EL (cell line): ENCODE measurements at places on chromosomes 5 and 9.

- DNase-seq, result no peak
These were observed 29.0 kb downstream of the FAT2 start for GRCh38 chr5:151562019-151562707.

GRCh38 chr5:57202811-57203210, 29.0 kb downstream of the GPBP1 start:
- DNase-seq, result no peak

DNA sequence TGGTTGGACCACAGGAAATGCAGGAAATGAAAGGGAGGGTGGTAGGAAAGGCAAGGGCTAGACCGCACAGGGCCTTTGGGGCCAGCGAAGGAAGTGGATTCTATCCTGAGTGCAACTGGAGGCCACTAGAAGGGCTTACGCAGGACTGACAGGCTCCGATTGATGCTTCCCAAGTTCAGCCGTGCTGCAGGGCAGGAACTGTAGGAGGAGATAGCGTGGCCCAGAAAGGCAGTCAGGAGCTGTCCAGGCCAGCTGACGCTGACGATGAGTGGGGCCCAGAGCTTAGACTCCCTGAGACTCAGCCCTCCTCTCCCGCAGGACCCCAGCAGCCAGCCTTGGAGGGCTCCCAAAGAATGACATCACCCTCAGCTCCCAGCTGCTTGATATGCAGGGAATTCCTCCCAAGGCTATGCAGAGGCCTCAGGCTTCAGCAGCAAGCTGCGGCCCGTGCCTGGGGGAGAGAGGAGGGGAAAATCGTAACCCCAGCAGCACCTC, 48.8 kb downstream of the KCNIP1 start:
- DNase-seq, result peak; percentile 91

DNA sequence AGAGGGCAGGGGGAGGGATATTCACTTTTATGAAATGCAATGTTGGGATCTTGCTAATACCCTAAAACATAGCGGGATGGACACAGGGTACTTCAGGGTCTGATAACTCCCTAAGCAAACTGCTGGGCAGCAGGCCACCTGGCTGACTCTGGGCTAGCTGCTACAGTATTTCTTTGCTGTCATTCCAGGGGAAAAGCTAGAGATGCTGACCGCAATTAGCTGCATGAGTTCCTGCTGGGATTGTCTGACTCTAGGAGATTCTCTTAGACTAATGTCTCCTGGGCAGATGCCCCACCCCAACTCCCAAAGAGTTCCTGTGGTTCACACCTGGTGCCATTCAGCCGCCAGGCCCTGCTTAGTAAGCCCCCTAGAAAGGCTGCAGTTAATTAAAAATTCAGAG, 69.9 kb downstream of the PSAT1 start:
- DNase-seq, result no peak

DNA sequence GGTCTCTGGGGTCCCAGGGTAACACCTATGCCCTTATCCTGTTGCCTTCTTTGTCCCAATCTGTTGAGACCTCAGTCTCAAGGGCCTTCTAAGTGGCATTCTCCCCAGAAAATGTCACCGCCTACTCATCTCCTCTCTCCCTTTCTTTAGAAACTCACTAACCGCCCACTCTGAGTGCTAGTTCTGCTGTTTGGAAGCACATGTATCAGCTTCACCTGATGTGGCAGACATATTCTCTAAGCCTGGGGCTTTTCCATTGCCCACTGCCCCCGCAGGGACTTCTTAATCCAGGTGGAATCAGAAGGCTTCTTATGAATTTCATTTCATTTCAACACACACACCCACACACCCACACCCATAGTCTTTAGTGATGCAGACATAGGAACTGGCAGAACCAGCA, 165.1 kb downstream of the ASTN2 start:
- DNase-seq, result no peak

DNA sequence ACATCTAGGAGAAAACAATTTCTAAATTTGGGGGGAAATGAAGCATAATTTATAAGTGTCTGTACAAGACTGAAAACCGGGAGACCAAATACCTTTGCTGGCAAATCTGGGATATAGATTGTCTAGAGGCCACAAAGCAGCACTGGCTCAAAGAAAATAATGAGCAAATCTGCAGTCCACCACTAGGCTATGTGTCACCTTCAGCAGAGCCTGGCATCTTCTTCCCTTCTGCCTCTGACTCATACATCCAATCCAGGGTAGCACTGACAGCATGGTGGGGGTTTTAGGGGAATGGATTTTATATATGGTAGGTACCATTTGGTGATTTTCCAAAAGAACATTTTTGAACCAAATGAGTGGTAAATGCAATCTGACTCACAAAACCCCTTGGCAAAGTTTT, 12.8 kb downstream of the FAM81B start:
- DNase-seq, result no peak

- DNase-seq, result peak; percentile 4
These were observed 16.3 kb downstream of the NMRK1 start for GRCh38 chr9:75071530-75072122.

GRCh38 chr9:5453673-5454072, 3.3 kb downstream of the CD274 start:
- peak; percentile 26 for DNase-seq

DNA sequence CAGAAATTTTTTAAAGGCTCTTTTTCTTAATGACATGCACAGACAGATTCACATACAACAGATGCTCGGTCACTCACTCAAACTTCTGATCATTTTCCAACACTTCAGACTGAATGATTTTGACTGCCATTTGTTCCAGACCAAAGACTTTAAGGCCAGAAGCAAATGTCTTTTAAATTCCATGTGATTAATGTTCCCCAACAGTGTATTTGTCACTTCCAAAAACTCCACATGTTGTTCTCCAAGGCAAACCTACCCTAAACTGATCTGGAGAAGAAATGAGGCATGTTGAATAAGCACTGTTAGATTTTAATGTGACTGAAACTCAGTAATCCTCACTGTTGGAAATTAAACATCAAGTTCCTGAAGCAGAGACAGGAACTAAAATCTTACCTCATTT, 366.7 kb downstream of the GABRG2 start:
- no peak for DNase-seq

- peak; percentile 55 for DNase-seq
These were observed 38.3 kb upstream of the TNFSF8 start for GRCh38 chr9:114968671-114969070.

- DNase-seq, result no peak
These were observed 115.7 kb downstream of the WNK2 start for GRCh38 chr9:93299418-93300174.

DNA sequence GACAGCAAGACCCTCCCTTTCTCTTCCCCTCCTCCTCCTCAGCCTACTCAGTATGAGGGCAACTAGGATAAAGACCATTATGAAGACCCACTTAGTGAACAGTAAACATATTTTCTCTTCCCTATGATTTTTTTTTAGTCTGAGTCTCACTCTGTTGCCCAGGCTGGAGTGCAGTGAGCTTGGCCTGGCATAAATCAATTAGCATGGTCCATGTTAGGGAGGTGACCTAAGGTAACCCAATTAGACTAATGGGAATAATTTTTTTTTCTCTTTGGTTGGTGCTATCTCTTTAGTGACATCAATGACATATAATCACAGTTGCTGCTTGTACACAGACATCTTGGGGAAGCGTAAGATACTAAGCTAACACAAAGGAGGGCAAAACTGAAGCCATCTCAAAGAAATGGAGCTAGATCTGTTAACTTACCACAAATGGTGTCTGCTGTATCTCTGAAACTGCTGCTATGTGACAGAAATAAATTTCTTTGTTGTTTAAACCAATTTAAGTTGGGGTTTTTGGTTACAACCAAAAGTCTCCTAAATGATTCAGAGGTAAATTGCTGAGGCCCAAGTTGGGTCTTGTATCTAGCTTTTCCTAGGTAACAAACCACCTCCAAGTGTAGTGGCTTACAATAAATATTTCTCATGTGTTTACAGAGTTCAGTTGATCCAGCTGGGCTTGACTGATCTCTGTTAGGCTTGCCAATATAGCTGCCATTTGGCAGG, 13.3 kb downstream of the PKD2L2 start:
- no peak for DNase-seq

- peak; percentile 78 for DNase-seq
These were observed 131.1 kb downstream of the TLE1 start for GRCh38 chr9:81558091-81558830.

- DNase-seq, result no peak
These were observed 16.3 kb upstream of the OBP2B start for GRCh38 chr9:133225171-133226011.

GRCh38 chr5:97623441-97623840, 440.4 kb upstream of the RIOK2 start:
- DNase-seq, result no peak

GRCh38 chr9:80931163-80931562, 758.2 kb downstream of the TLE1 start:
- DNase-seq, result no peak
